Hematopoietic multipotent progenitor cell treated with erythropoietin and hydrocortisone succinate and interleukin-3 and kit ligand, for 6 days (in vitro differentiated cells): ENCODE measurements at places on chromosomes 4 and X.

DNA sequence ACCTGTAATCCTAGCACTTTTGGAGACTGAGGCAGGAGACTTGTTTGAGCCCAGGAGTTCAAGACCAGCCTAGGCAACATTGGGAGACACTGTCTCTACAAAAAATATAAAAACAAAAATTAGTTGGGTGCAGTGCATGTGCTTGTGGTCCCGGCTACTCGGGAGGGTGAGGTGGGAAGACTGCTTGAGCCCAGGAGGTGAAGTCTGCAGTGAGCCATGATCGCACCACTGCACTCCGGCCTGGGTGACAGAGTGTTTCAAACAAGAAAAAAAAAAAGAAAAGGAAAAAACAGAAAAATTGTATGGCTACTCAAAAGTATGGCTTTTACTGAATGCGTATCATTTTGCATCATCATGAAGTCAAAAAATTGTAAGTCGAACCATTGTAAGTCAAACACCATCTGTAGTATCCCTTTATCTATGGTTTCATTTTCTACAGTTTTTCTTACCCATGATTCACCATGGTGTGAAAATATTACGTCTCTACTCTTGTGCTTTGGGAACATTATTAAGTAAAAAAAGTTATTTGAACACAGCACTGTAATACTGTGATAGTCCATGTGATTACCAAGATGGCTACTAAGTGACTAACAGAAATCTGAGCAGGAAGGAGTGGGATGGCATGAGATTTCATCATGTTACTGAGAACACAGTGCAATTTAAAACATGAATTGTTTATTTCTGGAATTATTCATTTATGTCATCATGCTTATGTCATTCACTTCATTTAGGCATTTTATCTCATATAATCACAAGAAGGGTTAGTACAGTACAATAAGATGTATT is 26.5 kb upstream of the MANBA start:
- DNase-seq: no peak

DNA sequence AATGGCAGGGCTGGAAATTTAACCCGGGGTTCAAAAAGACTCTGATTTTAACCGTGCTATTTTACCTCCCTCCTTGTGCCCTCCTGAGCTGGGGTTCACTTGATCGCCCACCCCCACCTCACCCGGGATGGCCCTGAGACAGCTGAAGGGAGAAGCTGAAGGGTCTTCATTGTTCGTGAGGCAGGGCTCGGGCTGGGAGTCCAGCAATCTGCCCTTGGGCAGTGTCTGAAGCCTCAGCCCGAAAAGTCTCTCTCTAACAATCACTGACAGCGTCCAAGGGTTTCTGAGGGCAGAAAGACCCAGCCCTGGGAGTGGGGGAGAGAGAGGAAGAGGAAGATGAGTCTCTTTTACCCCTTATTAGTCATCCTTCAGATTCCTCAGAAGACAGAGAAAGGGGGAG is 39.4 kb upstream of the PHOX2B start:
- no peak for DNase-seq

DNA sequence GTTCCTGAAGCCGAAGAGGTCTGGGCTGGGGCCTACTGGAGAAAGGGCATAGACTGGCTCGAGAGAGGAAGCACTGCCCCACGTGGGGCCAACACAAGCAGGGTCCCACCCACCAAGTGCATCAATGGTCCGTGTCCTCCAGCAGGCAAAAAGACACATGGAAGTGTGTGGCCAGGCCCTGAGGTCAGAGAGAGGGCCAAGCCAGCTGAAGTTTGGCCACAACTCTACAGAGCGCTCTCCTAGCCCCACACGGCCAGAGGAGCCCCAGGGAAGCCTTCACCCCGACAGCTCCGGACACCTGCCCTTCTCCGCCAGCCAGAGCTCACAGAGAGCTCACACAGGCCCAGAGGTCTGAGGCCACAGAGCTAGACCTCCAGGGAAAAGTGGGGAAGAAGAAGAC is 8.5 kb upstream of the KDM5C start:
- no peak for DNase-seq

DNA sequence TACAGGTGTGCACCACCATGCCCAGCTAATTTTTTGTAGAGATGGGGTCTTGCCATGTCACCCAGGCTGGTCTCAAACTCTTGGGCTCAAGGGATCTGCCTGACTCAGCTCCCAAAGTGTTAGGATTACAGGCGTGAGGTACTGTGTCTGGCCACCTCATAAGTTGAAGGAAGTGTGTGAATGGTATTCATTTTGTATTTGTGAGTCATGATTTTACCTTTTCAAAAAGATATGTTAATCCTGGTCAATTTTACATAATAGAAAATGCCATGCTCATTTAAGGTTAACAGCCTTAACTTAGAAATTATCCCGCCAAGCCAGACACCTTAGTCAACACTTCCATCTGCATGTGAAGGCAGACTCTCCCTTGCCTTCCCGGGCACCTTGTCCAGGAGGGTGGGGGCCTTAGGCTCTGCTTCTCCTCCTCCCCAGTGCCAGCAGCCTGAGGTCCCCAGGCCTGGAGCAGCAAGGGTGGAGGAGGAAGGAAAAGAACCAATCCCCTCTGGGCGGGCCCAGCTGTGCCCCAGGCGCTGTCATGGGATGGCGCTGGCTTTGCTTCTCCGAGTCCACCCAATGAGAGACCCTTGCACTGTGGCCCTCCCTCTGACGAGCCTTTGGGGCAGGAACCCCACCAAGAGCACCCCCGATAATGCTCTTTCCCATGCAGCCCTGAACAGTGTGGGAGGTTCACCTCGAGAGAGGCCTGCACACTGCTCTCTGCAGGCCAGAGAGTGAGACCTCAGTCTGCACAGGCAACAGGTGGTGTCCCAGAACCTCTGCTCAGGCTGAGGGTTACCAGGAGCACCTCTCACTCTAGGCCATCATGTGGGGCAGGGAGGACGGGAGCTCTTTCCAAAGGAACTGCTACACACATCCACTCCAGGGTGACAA is 37.3 kb downstream of the RNF212 start:
- DNase-seq: no peak

- DNase-seq: no peak
Measured at GRCh38 chr4:173045571-173045970, 123.0 kb upstream of the GALNT7 start.

DNA sequence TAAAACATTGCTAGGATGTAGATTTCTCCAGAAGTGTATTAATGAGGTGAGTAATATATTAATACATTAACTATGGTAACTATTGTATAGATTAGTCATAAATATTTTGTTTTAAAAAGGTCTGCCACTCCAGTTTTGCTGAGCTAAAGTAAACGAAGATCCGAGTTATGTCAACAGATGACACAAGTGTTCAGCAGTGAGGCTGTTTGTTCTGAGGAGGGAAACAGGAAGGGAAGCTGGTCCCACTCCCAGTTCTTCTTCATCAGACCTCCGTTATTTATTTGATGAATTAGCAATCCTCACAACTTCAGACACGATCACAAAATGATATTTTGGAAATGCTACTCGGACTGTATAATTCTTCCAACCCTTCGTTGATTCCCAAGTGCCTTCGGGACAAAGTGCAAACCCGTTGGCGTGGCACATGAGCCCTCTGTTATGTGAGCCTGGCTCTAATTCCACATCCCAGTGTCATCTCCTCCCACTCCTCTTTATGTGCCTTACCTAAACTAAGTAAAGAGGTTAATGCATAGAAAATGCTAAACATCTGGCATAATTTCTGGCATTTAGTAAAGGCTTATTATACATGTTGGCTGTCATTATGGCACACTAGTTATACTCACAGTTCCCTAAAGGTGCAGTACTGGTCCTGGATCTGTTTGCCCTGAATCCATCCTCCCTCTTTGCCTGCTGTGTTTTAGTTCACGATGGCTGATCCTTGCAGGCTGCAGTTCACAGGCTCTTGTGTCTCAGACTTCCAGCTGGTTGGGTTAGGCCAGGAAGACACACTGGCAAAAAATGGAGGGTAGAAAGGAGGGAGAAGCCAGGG is 190.6 kb upstream of the LNX1 start:
- no peak for DNase-seq

GRCh38 chr4:74886484-74886883 is 46.4 kb upstream of the PARM1 start:
- DNase-seq: peak; percentile 3

DNA sequence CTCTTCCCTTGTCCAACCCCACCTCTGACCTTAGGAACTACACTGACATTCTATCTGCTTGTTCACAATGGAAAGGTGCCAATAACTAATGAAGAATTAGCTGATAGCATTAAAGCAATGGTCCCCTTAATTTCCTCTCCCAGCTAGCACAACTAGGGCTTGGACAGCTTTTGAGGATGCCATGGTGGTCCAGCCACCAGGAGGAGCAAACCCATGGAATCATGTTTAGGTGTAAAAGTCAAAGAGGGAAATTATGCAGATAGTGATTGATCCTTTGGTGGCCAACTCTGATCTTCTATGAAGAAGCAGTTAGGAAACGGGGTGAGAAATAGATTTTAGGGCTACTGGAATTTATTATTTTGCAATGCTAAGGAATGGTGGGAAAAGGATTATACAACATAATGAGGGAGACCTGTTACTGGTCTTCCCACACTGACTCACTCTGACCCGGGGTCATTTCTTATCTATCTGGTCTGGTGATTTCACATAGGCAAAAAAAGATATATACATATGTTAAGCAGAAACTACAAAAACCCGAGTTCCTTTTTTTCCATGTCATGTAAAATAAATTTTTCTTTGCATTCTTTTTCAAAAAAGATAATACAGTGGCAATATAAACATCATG is 45.8 kb upstream of the FBXW7 start:
- DNase-seq: no peak

GRCh38 chr4:58061967-58062366 is 951.8 kb upstream of the IGFBP7 start:
- no peak for DNase-seq

DNA sequence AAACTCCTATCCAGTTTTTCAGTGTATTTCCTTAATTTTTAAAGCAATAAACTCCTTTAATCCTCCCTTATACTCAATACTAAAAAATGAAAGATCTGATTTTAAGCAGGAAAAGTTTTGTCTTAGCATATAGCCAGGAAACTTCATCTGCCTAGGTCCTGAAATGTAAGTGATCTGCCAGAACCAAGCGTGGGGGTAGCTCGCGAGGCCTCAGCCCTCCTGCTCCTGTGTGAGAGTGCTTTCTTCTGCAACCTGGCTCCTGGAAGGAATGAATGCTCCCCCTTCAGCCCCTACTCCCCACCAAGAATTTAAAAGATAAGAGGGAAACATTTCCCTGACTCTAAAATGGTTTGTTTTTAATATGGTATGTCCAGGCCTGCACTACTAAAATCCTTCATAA is 160.1 kb downstream of the CBR4 start:
- DNase-seq: no peak

GRCh38 chrX:136015016-136015415 is 29.8 kb downstream of the SLC9A6 start:
- no peak for DNase-seq
